GM20000 (cell line): ENCODE measurements at places on chromosomes 7 and 10.

DNA sequence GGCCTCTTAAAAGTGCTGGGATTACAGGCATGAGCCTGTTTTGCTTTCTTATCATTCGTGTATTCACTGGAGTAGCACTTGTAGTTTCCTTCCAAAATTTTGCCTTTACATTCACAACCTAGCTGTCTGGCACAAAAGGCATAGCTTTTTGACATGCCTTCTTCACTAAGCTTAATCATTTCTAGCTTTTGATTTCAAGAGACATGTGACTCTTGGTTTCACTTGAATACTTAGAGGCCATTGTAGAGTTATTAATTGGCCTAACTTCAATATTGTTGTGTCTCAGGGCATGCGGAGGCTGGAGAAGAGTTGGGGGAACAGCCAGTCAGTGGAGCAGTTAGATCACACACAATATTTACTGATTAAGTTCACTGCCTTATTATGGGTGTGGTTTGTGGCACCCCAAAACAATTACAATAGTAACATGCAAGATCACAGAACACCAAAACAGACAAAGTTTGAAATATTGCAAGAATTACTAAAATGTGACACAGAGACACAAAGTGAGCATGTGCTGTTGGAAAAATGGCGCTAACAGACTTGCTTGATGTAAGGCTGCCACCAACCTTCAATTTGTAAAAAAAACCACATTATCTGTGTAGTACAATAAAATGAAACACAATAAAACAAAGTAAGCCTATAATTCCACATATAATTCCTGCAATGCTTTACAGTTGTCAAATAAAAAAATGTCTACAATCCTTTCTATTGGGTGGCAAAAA lies 43.1 kb downstream of the BRAF start:
- DNase-seq = no peak

GRCh38 chr7:68789597-68789996 lies 808.7 kb upstream of the AUTS2 start:
- no peak for DNase-seq

GRCh38 chr7:92778972-92779371 lies 57.4 kb downstream of the CDK6 start:
- DNase-seq = no peak

DNA sequence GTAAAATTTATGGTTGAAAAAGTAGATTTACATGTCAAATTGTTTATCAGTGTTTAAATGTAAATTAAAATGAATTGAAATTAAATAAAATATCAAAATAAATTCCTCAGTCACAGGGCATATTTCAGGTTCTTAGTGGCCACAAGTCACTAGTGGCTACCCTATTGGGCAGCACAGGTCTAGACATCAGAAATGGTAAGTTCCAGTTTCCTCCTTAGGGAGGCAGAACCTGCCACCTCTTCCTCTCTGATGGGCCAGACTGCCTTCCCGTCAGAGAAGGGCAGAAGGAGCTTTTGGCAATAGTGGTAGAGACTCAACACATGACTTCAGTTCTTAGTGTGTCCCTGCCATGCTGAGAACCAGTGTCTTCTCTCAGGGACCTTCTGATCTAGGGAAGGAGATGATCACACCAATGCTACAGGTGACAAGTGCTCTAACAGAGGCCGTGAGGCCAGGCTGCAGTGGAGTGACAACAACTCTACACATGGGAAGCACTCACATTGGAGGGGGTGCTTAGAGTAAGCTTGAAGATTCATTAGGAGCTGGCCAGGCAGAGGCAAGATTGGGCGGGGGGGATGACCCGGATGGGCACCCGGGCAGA lies 14.4 kb upstream of the PCBD1 start:
- no peak for DNase-seq

GRCh38 chr10:79054203-79055099 lies 14.3 kb upstream of the ZMIZ1 start:
- no peak for DNase-seq

GRCh38 chr7:147363101-147363500 lies 1227.5 kb upstream of the C7orf33 start:
- DNase-seq = no peak

DNA sequence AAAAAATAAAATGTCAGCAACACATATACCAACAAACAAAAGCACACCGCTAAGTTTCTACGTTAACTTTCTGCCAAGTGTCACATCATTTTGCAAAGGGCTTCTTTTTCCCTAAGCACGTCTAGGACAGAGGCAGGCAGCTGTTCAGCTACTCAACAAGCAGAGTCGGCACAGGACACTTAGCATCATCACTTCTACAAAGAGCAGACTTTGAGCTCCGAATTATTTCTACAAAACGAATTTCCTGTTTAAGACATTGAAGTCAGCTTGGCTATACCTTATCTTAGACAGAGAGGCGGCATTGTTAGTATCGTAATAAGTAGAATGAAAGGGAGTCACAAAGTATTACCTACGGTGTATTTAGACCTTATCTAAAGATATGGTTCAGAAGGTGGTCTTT lies 110.1 kb downstream of the SVIL start:
- no peak for DNase-seq
